IMR-90 (cell line): ENCODE measurements at places on chromosomes 1 and 21. TPM values are rescaled to one million over a fixed set of nuclear protein-coding genes. Genes with fewer than 3 reads are reported as not detected.

TP73 gene
- not detected in 2 replicates for total RNA-seq

LCE1E gene
- not detected in 2 replicates for total RNA-seq

FLG2 gene
- total RNA-seq, result not detected in 2 replicates

GPR89B gene
- 13.1 and 17.5 TPM in 2 replicates for total RNA-seq

CD101 gene
- not detected in 2 replicates for total RNA-seq

RNF19B gene
- total RNA-seq, result 9.2 and 10.0 TPM in 2 replicates

DNA sequence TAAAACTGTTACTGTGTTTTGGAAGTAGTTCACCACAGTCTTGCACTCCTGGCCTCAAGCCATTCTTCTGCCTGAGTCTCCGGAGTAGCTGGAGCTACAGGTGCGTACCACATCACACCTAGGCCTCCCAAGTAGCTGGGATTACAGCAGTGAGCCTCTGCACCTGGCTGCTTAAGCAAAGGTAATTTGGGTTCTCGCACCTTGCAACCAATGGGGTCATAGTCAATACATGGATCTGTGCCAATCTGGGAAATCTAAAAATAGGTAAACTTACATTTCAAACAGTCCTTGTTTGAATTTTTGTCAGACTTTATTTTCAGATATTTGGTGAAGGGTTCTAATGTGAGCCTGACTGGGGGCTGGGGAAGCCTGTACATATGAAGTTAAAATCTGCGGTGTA lies 466.5 kb downstream of the PCP4 start:
- DNase-seq, result no peak

- no peak for DNase-seq
These were observed 46.1 kb downstream of the RAVER2 start for GRCh38 chr1:64790832-64791487.

- no peak for DNase-seq
These were observed 177.5 kb downstream of the HIVEP3 start for GRCh38 chr1:41741244-41741643.

GRCh38 chr1:244945109-244945671 lies 80.8 kb upstream of the HNRNPU start:
- DNase-seq, result no peak

GRCh38 chr1:60797351-60797750 lies 285.0 kb upstream of the NFIA start:
- no peak for DNase-seq

GRCh38 chr1:117812869-117813511 lies 116.4 kb downstream of the GDAP2 start:
- DNase-seq, result peak; percentile 68

DNA sequence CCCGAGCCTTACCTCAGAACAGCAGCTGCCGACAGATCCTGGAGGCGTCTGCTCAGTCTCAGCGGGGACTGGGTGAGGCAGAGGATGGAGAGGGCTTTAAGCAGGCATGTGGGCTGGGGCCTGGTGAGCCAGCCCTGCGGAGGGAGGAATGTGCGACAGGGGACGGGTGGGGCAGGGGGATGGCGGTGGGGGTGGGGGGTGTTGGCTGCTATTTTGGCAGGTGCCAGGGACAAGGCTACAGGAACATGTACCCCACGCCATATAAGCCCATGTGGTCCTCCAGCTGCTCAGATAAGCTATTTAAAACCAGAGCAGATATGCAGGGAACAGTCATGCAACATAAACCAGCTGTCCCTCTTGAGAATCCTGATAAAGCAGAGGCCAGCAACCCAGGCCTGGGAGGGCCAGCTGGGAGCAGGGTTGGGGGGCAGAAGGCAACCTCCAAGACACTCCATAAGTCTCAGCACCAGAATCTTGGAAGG lies at the start of gene TNNT2:
TNNT2 (minus strand) TSS at position 70 of the 482 bp plus-strand sequence. CDS start 4,426 bp downstream, outside the sequence.
- peak; percentile 28 for DNase-seq

GRCh38 chr1:171113382-171113781 lies 22.7 kb downstream of the FMO3 start:
- peak; percentile 31 for DNase-seq
